ENCODE measurements at places on chromosomes 1 and 21.

- no peak for DNase-seq
These were observed 2.2 kb upstream of the ZBTB21 start for GRCh38 chr21:42012344-42012743.

DNA sequence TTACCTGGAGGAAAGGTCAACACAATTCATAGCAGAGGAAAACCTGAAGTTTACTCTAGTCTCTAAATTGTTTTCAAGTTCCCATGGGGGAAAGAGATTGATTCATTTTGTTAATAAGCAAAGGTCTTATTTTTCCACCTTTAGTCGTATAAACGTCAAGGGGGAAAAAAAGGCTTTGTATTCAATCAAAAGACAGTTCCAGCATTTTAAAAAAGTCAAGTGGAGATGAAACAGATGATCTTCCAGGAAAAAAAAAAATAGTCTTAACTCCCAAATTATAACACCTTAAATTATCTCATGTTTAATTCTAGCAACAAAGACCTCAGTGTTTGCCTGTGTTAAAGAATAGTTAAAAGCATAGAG, 140.5 kb downstream of the TOMM20 start:
- no peak for DNase-seq

DNA sequence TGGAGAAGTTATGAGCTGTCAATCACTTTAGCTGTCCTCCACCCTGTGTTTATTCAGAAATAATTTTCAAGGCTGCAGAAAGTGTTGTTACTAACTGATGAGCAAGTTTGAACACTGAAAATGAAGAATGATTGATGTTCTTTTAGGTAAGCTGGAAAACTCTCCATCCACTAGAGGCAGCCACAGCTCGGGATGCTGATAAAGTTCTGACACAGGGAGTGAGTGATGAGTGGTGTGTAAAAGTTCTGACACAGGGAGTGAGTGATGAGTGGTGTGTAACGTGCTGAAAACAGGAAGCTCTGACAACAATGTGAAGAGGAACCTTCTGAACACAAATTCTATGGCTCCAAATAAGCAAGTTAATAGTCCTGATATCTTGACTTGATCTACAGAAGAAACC, 197.5 kb upstream of the PTBP2 start:
- no peak for DNase-seq

GRCh38 chr1:29900712-29901111, 664.4 kb downstream of the PTPRU start:
- no peak for DNase-seq

GRCh38 chr1:44605914-44606615, 68.2 kb downstream of the TMEM53 start:
- no peak for DNase-seq

GRCh38 chr1:116854403-116854690, 55.4 kb upstream of the PTGFRN start:
- no peak for DNase-seq

- no peak for DNase-seq
These were observed 696.6 kb upstream of the BRINP3 start for GRCh38 chr1:191174298-191174697.

DNA sequence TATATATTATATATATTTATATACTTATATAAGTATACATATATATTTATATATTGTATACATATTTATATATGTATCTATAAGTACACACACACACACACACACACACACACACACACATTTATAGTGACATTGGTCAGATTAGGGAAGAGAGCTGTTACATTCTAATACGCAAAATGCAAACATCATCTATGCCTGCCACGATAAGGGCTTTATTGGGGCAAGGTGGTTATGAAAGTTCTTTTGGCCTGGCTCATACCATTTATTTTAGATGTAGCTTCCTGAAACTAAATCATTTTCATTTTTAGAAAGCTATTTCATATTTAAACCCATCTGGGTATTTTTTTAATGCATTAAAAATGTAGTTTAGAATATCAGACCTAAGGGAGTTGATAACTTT, 82.8 kb downstream of the MAST2 start:
- DNase-seq: no peak

All from AG09319 (cell line).